ENCODE measurements at places on chromosomes 11 and 22.

DNA sequence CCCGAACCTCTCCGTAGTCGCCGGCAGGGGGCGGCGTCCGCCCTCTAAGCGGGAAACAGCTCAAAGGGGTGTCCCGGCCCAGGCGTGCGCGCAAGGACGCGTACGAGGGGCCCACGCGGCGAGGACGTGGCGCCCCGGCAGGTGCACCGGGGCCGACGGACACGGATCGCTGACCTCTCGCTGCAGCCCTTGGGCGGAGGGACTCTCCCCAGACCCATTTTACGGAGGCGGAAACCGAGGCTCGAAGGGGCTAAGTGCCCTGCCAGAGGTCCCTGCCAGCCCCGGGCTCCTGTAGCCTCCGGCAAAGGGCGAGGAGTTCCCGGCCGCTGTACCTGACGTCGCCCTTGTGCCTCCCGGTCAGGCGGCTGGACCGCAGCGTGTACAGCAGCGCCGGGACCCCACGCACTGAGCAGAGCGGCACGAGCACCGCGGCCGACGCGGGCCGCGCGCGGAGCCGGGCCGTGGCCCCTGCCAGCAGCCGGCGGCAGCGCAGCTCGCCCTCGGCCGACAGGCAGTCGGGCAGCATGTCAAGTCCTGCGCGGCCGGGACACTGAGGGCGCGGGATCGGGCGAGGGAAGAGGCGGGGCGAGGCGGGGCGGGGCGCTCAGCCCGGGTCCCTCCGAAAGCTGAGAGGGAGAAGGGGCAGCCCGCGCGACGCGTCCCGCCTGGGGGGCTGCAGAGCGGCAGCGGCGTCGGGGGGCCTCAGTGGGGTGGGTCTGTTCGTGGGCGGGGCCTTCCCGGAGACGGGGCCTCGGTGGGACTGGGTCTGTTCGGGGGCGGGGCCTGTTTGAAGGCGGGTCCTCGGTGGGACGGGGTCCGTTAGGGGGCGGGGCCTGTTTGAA, at the start of gene NUDT8:
Gene NUDT8 (minus strand): TSS at position 552 of the 842 bp plus-strand sequence. CDS start 26 bp downstream, at position 526.
- DNase-seq = peak; percentile 80

DNA sequence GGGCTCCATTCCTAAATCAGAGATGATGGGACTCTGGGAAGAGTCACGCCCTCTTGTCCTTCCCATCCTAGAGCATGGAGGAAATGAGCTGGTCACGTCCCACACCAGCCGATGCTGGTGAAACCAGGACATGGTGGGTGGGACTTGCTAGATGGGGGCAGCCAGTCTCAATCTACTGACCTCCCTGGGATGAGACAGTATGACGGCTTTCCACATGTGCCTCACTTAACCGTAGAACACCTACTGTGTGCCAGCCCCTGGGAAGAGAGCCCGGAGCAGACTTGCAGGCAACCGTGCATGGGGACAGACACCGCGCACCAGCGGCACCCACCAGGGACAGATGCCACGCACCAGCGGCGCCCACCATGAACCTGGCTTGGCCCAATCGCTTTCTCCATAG, 3.8 kb downstream of the OSBPL5 start:
- DNase-seq = no peak

- peak; percentile 47 for DNase-seq
These were observed 2.4 kb downstream of the C11orf96 start for GRCh38 chr11:43944761-43945311.

DNA sequence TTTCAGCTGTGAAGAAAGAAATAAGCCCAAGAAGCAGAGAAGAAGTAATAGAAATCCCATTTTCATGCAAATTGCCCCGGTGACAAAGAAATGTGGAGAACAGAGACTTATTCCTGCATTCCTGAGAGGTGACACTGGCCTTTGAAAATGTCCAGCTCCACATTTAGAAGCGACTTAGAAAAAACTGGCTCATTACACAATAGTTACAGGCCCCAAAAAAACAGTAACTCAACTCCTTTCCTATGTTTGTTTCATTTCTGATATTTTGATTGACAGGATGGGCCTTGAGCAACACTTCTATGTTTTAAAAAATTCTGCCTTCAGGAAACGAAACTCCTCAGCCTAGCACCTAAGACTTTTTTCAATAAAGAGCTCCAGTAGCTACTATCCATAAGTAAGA, 726.9 kb upstream of the TENM4 start:
- no peak for DNase-seq

DNA sequence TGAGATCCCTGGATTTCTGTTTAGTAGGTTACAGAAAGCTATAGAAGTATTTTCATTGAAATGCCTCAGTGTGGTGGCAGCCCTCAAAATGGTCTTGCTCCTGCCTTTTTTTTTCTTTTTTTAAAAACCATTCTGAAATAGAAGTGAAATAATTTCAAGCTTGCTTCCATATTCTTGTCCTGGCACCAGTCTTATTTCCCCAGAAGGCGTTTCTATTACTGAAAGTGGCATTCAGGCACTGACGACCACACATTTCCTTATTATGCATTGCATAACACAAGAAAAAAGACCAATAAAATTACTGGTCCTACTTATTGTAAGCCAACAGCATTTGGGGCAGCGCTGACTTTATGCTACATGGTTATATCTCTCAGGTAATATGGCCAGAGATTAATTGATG, 24.5 kb upstream of the LRRC4C start:
- DNase-seq = no peak

DNA sequence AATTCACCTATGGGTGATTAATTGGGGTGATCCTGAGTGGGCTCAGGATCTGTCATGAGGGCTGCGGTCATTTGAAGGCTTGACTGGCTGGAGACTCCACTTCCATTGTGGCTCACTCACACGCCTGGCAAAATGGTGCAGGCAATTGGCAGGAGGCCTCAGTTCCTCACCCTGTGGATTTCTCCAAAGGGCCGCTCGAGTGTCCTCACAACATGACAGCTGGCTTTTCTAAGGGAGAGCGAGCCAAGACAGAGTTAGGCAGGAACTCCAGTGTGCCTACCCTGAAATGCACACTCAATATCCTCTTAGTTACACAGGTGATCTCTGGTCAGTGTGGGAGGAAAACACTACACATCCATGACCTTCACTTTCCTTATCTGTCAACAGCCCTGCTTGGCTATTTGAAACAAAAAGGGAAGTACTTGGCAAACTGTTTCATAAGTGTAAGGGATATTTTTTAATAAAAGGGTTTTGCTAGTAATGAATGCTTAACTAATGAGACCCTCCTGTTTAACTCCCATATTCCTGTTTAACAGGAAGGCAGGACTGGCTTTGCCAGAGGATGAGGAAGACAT, 25.7 kb downstream of the OSBP2 start:
- DNase-seq = no peak

DNA sequence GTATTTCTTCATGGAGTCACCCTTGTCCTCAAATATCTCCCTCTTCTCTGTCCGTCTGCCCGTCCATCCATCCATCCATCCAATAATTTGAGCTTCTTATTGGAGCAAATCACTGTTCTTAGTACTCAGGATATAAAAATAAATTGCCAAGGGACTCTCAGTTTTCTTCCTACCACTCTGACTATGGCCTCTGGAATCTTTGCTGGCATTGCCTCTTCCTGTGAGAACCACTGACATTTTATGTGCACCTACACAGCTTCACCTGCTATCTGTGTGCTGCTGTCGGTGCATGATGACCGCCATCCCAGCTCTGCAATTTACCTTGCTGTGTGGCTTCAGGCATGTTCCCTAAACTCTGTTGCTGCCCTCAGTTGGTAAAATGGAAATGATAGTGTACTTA, 37.9 kb downstream of the TEAD1 start:
- no peak for DNase-seq

GRCh38 chr22:30636226-30637077, 871 bp downstream of the SLC35E4 start:
- DNase-seq = no peak

DNA sequence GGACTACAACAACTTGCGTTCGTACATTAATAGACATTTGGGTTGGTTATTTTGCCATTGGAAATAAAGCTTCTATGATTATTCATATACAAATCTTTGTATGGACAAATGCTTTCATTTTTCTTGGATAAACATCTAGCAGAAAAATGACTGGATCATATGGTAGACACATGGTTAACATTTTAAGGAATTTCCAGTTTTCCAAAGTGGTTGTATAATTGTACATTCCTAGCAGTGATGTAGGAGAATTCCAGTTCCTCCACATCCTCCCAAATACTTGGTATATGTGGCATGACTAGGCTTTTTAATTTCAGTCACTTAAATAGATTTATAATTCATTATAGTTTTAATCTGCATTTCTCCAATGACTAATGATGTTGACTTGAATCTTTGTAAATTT, 246.2 kb upstream of the NCAM1 start:
- no peak for DNase-seq

DNA sequence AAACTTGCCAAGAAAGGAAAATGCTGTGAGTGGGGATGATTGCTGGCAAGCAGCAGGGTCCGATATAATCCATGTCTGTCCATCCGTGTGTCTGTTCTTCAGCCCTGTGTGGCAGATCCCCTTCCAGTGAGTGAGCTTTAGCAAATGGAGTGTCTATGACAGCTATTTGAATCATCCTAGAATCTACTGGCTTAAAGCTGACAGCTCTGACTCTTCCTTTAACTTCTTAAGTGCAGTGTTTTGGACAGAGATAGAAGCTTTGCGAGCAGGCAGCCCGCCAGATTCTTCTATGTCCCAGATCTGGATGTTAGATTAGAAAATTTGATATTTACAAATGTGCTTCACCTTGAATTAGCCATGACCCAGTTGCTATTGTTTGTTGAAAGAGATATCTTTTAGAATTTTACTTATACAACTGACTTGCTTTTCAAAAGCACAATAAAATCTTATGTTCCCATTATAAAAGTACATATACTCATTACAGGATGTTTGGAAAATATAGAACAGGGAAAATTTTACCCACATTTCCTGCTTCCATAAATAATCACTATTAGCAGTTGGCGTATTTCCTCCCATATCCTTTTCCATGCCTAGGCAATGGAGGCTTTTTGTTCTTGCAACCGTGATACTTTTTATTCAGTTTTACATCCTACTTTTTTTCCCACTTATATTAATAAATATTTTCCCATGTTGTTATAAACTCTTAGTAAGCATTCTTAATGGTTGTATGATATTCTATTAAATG, 124.5 kb downstream of the COMMD9 start:
- DNase-seq = no peak

DNA sequence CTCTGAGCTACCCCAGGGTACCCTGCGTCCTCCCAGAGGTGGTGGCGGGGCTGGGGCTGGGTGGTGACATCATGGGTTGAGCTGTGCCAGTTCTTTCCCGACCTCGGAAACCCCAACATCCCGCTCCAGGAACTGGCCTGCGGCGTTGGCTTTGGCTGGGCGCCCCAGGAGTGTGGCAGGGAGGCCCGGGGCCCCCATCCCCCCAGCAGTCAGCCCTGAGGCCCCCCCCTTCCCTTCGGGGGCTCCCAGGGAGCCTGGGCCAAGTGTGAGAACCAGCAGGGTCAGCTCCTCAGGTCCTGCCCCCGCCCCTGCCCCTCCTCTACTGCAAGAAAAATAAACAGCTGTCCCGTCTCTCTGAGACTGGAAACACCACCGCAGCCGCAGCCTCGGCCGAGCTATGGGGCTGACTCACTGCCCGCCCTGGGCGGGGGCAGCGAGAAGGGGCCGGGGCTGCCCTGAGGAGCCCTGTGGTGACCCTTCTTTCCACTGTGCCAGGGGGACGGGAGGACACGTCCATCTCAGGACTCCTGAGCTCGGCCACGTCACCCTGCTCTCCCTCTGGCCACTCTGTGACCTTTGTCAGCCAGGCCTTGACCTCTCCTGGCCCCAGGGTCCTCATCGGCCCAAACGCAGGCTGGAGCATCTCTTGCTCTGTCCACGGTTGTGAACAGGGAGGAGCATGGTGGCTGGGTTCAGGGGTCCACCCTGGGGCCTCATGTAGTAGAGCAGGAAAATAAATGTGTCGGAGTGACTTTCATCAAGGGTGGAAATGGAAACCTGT, 73.4 kb downstream of the WNT7B start:
- no peak for DNase-seq

- no peak for DNase-seq
These were observed 26.4 kb upstream of the OAF start for GRCh38 chr11:120184371-120184945.

DNA sequence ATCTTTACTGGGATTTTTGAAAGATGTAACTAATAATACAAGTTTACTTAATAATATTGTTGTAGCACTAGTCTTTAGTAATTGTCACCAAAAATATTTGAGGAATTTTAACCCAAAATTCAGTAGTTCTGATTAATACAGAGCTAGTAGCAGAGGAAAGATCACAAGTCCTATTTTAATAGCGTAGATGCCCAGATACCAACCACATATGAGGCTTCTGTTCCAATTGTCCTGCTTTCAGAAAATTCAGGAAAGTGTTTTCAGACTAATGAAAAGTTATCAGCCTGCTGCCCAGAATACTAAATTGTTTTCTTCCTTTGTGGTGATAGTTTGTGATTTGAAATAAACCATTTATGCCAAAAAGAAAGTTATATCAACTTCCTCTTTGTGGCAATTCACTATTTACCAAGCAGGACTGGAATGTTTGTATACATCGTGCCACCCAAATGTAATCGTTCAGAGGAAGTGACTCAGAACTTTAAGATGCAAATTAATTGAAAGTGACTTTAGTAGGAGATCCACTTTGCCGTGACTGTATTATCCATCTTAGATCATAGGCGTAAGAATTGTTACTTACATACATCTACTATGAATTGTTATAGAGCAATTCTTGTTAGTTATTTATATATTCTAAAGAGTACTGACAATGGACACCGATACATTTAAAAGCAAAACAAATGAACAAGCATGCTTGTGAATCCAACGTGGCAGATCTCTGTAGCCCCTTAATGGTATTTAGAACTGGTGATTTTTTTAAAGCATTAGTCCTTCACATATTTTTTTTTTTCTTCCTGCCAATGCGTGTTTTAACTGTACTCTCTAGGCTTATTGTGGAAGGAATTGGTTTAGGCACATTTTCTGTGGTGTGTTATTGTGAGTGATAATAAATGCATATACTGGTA, 231.0 kb downstream of the DDX10 start:
- DNase-seq = no peak

DNA sequence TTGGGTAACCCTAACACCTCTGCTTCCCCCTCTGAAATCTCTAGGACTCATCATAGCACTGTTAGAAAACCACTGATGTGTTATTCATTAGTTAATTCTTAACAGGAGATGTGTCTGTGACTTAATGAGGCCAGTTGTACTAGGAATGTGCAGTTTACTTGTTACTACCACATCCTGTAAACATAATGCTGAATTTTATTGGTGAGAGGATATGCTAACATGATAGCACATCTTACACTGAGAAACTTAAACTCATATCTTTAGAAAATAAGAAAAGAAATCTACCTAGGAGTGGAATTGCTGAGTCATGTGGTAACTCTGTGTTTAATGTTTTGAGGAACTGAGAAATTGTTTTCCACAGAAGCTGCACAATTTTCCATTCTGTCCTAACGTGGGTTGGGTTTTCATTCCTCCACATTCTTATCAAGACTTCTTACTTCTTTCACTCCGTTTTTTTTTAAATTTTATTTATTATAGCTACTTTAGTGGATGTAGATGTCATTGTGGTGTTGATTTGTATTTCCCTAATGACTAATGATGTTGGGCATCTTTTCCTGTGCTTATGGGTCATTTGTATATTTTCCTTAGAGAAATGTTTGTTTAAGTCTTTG, 33.7 kb downstream of the RNF121 start:
- DNase-seq = peak; percentile 2
